Stimulated activated CD4-positive, alpha-beta T cell treated with anti-CD3 and anti-CD28 coated beads, TNF-alpha, amount 100 ng/mL, for 1 hour (primary cell): ENCODE measurements at places on chromosomes 5 and 9.

- no peak for DNase-seq
Measured at GRCh38 chr9:8251566-8251965, 452.0 kb upstream of the DMAC1 start.

DNA sequence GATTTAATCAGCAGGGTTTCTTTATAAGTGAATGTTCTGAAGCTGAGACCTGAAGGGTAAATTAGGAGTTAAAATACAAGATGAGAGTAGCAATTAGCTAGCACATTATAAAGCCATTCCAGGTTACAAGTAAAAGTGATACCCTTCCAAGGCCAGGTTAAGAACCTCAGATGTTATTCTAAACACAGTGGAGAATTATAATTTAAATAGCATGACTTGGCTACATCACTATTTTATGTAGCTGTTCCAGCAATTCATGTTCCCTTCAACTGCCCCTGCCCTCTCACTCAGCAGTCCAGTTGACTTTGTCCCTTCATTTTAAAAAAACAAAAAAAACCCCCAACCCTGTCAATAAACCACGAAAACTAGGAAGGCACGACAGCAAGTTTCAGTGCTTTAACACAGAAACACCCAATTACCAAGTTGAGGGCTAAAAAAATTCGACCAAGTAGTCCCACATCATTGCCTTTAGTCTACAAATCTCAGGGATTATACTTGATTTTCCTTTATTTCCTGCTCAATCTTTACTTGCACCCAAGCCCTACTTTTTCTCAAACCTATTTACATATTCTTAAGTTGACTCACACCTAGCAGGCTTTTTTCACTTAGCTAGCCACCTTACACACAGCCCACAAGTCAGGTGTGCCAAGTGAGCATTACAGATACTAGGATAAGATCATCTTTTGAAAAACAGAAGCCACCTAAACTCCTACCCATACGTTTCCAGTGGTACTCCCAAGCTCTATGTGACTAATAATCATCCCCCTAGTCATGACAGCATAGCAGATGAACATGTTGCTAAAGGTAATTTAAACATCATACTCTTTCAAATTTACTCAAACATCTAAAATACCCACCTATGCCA, 3.4 kb downstream of the RPL37 start:
- DNase-seq: no peak

DNA sequence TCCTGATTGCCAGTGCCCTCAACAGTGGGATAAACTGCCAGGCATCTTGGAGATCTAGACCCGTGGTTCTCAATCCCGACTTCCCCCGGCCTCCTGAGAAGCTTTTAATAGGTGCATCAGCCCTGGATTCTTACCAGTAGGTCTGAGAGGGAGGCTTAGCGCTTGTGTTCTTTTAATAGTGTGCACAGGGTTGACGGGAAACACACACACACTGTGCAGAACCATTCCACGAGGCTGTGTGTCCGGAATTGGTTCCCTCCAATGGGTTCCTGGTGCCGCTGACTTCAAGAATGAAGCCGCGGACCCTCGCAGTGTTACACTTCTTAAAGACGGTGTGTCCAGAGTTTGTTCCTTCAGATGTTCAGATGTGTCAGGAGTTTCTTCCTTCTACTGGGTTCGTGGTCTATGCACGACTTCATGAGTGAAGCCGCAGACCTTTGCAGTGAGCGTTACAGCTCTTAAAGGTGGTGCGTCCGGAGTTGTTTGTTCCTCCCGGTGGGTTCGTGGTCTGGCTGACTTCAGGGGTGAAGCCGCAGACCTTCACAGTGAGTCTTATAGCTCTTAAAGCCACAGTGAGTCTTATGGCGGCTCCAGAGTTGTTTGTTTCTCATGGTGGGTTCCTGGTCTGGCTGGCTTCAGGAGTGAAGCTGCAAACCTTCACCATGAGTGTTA, 46.6 kb upstream of the PRSS3 start:
- no peak for DNase-seq

GRCh38 chr5:124536333-124536732, 210.1 kb downstream of the ZNF608 start:
- no peak for DNase-seq
